Fibroblast of mammary gland (primary cell): ENCODE measurements at places on chromosomes 16 and 17.

- DNase-seq, result peak; percentile 11
Observed at GRCh38 chr17:12522743-12523183, 142.9 kb upstream of the MYOCD start.

DNA sequence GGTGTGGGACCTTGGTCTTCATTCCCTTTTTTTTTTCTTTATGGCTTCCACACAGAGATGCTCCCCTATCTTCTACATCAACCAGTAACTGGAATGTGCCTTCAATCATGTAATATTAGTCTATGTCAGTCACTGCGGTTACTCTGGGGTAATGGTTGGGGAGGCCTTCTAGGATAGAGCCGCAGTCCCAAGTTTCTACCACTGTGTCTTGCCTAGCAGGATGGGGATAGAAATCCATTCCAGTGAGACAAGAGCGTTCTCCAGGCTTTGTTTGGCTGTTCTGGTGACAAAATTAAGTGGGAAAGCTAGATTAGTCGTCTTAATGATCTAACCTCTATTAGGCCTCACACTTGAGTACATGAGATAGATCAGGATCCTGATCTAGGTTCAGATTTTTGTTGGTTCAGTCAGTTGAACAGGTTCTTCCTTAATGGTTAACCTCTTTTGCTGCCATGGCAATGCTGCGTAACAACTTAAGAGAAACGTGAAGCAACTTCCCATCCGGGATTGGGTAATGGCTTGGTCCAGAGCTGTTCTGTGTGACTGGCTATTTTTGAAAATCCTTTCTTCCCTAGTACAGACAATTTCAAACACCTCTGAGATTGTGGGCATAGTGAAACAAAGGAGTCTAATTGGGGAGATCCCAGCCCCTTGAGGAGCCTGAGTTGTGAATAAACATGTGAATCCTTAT, 8.7 kb downstream of the MSL1 start:
- DNase-seq, result no peak

DNA sequence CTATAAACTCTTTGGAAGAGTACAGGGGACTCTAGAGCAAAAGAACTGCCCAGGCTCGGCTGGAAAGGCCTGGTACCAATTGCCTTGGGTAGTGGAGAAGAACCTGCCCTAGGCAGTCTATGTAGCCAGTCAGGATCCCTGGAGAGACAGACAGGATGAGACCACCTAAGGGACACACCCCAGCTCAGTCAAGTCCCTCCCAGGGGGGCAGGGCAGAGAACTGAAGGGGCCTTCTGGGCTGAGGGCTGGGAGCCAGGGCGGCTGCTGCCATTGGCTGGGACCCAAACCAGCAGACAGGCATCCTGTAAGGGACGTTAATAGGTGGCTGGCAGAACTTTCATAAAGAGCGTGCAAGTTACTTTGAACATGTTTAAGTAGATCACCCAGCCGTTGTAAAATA, 12.8 kb upstream of the SLC38A8 start:
- DNase-seq, result no peak

DNA sequence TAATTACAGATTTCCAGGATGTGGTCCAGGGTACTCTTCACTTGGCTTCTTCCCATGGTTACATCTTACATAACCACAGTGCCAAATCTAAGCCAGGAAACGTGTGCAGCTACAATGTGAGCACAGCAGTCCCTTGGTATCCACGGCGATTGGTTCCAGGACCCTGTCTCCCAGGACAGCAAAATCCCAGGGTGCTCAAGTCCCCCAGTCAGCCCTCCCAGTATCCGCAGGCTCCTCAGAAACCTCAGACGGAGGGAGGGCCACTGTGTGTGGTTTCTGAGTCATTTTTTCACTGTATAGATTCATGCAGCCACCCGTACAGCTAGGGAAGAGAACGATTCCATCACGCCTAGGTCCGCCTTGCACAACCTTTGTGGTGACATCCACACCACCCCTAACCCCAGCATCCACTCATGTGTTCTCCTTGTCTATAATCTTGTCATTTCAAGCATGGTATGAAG, 11.1 kb upstream of the ATP2C2 start:
- peak; percentile 35 for DNase-seq

DNA sequence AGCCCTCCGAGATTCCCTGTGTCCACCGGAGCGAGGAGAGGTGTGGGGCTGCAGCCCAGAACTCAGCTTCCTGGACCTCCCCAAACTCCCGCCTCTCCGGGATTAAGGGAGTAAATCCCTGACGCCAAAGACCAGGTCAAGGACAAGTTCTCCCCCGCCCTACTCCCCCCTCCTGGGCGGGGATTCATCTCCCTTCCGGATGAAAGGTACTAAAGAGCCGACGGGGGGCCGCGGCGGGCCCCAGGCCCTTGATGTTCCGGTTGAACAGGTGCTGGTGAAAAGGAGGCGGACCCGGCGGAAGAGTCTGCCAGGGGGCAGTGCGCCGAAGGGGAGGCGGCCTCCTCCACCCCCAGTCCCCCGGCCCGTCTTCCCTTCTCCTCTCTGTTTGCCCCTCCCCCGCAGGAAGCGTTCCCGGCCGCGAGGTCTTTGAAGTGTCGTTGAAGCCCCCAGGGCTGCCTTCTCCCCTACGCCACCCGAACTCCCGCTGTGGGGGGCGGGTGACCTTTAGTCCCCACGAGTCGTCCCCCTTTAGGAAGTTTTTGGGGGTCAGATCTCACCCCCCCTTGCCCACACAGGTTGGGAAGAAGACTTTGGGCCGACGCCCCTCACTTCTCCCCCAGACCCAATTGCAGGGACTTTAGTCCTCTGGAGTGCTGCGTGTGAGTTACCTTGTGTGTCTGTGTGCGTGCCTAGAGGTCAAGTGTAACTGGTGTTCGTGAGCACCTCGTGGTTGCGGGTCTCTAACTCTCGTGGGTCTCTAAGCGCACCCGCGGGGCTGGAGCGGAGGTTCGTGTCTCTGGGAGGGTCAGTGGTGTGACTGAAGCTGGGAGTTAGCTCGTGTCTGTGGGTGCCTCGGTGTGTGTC, 1.1 kb upstream of the MLLT6 start:
- DNase-seq, result peak; percentile 26

DNA sequence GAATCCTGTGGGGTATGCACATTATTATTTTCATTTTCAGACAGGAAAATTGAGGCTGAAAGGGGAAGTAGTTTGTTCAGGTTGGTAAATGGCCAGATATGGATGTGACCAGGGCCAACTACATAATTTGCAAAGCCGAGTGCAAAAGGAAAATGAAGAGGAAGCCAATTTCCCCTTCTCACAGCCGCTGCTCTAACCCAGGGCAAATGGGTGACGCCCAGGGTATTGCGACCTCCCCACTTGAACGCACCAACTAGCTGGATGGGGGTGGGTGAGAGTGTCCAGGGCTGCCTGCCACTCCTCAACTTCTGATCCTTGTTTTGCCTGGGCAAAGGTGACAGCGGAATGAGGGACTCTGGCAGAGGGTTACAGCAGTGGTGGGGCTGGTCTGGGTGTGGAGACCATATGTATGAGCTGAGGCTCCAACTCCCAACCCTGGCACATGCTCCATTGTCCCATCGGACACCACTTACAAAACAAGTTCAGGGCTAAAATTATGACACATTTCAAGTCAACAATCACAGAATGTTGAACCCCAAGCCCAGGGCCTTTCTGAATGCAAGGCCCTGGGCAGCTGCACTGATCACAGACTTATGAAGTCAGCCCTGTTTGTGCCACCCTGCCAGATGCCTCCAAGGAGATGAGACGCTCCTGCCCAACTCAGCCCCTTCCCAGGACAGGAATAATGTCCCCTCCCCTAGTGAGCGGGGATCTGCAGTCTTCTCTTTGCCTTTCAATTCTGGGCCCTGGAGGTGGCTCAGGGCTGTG, 1.7 kb downstream of the ANKRD40CL start:
- no peak for DNase-seq

- peak; percentile 59 for DNase-seq
Observed at GRCh38 chr17:76506408-76507345, 5.5 kb upstream of the RHBDF2 start.

DNA sequence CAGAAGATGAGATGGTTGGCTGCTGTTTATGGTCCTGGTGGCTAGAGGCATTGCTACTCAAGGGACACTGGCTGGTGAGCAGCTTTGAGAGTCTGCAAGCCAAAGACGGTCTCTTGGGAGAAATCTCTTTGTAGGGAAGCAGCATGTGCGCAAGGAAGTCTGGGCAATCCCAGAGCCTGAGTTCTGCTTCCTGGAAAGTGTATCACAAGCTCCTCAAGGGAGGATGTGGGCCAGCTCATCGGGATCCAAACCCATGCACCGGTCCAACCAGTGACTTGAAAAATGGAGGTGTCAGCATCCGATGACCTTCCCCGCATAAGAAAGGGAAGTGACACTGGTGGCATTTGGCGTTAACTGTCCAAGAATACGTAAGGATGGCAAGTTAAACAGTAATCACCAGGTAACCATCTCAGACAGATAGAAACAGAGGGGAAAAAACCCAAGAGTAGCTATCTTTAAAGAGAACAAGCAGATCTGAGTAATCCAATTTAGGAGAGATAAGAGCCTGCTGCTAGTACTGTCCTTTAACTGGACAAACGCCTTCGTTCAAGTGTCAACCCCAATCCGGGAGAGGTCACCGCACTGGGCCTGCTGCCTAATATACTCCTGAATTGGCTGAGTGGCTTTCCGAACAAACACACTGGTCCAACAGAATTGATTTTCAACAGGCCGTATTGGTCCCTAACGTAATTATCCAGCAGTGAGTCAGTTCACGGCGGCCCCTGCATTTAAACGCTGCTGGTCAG, 303.0 kb upstream of the ZFHX3 start:
- no peak for DNase-seq

- DNase-seq, result peak; percentile 44
Observed at GRCh38 chr17:5304636-5305035, 22.6 kb downstream of the RABEP1 start.

GRCh38 chr17:71764505-71764904, 356.3 kb upstream of the SOX9 start:
- no peak for DNase-seq

GRCh38 chr16:19033761-19034160, 33.7 kb upstream of the COQ7 start:
- no peak for DNase-seq

GRCh38 chr16:47392081-47392480, 68.8 kb downstream of the ITFG1 start:
- peak; percentile 10 for DNase-seq

DNA sequence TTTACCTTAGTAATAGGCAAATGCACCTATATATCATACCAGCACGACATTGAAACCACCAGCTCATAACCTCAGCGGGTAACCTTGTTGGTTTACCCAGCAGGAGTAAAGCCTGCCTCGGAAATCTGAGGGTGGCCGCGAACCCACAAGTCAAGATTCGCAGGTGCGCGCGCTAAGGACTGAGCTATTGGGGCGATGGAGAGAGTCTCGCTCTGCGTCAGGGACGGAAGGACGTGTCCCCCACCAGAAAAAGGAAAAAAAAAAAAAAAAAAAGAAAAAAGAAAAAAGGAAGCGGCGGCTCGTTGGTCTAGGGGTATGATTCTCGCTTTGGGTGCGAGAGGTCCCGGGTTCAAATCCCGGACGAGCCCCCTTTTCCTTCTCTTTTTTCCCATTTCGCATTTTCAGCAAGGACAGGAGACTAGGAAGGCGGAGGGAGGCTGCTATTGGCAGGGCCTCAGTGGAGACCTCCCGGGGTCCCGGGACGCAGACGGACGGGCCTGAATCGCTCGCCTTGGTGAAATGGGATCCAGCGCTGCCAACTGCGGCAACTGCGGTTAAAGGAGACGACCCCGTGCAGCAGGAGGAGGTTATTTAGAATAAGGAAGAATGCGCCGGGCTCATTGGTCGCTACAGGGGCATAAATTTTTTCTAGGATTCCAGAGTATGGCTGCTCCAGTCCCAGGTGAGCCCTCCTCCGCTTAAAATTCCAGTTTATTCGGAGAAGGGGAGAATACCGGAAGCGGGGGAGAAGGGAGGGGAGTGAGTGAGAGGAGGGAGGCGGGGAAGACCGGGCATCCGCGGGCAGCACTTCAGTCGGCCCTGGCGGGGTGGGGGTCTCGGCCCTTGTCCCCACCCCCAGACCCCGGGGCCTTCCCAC, at the start of gene OR1F1:
OR1F1 (plus strand) TSS at position 407 of the 877 bp plus-strand sequence.
- peak; percentile 73 for DNase-seq

- no peak for DNase-seq
Observed at GRCh38 chr17:48639982-48640857, 14.1 kb upstream of the HOXB9 start.

DNA sequence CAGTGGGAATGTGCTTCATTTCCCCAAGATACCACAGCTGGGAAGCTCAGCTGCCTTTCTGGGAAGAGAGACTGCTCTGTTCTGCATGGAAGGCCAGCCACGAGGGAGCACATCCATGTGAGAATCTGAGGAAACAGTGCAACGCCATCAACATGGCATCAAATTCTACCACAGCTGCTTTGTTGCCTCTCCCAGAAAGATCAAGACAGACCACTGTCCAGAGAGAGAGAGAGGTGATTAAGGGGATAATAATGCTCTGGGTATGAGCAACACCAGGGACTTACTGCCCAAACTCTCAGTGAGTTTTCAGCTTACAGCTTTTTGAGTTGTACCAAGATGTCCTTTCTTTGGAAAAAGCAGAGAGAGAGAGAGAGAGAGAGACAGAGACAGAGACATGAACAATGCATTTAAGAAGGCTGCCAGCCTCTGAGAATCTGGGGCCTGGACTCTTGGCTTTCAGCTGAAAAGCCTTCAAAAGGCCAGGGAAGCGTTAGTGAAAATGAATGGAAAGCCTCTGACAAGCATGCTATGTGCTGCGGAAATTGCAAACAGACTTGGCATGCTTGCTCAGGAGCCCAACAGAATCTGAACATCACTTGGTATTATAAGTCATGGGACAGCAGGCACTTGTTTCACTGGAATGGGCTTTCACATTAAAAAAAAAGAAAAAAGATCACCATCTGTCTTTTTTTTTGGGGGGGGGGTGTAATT, 223.1 kb downstream of the MAP2K6 start:
- DNase-seq, result peak; percentile 71

- DNase-seq, result no peak
Observed at GRCh38 chr17:45144199-45145034, 3.9 kb upstream of the HEXIM1 start.

DNA sequence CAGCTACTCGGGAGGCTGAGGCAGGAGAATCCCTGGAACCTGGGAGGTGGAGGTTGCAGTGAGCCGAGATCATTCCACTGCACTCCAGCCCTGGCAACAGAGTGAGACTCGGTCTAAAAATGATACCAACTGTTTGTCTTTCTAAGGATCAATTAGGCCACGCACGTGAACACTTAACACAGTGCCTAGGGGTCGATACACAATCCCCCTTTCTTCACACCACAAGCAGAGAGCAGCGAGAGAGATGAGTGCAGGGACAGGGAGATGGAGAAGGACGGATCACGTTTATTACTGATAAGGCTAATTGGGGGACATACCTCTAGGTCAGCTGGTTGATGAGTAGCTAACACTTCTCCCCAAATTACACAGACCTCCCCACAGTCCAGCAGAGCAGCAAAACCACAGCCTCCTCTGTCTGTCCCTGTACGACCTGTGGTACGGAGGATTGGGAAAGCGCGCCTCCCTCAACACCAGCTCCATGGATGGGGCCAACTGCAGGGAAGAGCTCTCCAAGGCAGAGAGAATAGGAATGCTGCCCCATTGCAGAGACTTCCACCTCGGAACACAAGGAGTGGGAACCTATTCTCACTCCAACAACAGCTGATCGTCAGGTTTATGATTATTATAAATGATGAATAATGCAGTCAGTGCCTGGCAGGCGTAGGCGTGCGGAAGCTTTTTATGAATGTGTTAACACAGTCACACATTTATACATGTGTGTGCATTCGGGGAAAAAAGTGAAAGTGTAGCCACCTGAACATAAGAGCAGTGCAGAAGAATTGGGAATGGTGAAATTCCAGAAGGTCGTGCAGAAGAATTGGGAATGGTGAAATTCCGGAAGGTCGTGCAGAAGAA, 155.1 kb downstream of the C16orf95 start:
- DNase-seq, result no peak
